NCI-H187 treated with DMSO at 0.1 percent for 48 hours (cell line): ENCODE measurements at places on chromosomes 7 and 10.
A peak's percentile ranks its signal among the peaks of the same experiment; 100 is the strongest.

DNA sequence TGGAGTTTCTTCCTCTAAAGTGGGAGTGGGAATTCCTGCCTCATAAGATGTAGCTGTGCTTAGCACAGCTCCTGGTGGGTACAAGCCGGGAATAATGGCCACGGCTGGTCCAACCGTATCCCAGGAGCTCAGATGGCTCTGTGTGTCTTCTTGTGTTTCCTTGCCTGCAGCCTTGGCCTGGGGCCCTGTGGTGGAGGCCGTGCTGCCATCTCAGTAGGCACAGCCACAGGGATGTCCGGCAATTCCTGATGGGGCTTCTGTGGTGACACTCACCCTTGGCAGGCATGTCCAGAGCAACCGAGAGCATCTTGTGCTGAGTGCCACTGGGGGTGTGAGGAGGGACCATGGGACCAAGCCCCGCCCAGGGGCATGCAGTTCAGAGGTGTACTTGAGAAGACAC lies 50.0 kb upstream of the AQP1 start:
- DNase-seq = no peak

DNA sequence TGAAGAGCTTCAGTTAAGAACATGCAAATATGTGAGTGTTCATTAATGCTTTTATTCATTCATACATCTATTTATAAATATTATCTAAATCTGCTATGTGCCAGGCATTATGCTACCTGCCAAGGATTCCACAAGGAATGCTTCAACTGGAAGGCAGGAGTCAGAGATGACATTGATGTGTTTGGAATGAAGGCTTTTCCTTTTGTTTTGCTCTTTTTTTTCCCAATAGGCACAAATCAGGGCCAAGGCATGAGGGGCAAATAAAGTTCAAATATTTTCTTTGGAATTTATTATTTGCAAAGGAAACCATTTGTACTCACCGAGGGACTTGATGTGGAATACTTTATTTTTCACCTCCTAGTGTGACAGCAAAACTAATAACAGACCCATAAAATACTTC lies 530.3 kb downstream of the ARL4A start:
- DNase-seq = no peak

DNA sequence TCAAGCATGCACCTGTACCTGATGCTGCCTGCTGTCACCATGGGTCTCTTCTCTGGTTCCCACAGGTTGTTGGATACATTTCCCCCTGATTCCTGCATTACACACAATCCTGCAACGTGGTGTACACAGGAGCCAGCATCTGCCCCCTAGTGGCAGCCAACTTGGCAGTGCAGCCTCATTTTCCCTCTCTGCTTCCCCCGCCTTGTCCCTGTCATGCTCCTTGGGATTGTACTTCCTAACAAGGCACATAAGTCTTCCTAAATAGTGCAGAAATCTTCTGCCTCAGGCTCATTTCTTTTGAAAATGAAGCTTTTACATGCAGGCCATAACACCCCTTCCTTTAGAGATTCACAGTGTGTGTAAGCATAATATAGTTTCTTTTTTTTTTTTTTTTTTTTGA lies 387.5 kb downstream of the CCSER2 start:
- no peak for DNase-seq

DNA sequence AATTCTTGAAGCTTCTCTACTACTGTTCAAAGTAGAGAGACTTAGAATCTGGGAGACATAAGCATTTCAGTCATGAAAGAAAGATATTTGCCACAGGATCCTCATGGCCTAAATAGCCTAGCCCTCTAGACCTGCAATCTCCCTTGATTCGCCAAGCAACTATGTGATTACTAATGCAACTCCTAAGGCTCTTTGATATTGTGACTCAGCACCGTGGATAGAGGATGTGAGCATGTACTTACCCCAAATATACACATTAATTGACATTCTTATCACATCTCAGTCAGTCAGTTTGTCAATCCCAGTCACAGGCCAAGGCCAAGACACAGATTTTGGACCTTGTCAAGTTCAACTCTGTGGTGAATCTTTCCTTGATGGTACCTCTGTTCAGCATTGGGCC lies 42.6 kb downstream of the GPR37 start:
- DNase-seq = no peak

DNA sequence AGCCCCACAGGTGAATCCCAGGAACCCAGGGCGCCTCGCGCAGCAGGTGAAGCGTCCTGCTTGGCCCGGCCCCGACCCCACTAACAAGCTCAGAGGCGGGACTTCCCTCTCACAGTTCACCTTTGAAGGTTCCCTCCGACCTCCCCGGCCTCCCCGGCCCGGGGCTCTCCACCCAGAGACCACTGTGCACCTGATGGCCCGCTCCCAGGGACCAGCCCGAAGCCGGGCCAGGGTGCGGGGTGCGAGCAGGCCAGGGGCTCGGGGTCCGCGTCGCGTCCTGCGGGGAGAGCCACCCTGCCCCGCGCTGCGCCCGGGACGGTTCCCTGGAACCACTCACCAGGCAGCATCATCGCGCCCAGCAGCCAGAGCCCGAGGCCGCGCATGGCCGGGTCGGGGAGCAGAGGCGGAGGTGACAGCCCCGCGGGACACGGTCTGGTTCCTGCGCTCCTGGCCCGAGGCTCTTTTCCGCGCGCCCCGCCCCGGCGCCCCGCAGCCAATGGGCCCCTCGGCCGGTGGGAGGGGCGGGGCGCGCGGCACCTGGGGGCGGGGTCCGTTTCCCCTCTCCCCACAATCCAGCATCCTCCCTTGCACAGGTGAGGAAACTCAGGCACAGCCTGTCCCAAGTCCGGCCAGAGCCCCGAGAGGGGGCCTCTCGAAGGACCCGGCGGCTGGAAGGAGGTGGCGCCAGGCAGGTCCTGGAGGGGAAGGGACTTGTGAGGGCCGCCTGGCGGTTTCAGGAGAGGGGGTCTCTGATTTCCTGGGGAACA lies at the start of gene ADAM8:
Gene ADAM8, minus strand, starts transcription at position 434 of the 767 bp plus-strand sequence. Its CDS starts 51 bp downstream, at position 383.
- DNase-seq = no peak

- no peak for DNase-seq
These were observed 126.6 kb upstream of the RAB11FIP2 start for GRCh38 chr10:118173296-118173695.

- DNase-seq = no peak
These were observed 308.0 kb upstream of the TEX47 start for GRCh38 chr7:89103564-89103963.

GRCh38 chr7:19701471-19701870 lies 7.4 kb downstream of the POLR1F start:
- DNase-seq = no peak

- no peak for DNase-seq
These were observed 82.7 kb upstream of the ADAM12 start for GRCh38 chr10:126470991-126471390.

DNA sequence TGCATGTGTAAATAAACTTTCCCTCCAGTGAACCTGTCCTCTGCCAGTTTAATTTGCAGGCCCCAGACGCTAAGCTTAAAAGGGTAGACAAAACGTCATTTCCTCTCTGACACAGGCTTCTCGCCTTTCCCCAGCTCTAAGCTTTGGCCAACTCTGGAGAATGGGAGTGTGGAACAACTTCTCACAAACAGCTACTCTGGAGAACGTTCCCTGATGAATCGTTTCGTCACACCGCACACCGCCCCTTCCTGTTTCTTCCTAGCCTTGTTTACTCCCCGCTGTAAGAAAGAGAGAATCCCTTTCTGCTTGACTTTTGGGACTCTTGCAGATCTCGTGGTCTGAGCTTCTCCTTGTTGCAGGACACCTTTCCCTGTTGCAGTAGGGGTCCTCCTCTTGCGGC lies 564.2 kb downstream of the TCERG1L start:
- no peak for DNase-seq

DNA sequence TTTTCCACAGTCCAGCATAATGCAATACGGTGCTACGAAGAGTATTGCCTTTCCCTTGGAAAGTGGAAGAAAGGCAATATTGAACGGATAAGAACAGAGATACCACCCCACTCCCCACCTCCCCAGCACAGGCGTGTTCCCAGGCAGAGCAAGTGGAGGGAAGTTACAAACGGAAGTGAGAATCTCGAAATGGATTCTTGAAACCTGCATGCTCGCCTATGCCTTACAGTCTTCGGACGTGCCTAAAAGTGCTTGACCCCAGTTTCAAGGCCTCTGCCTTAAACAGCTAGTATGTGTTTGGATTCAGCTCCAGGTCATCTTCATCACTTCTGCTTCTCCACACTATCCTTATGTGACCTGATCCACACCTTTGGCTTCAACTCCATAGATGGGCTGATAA lies 35.0 kb upstream of the USP6NL start:
- DNase-seq = no peak

DNA sequence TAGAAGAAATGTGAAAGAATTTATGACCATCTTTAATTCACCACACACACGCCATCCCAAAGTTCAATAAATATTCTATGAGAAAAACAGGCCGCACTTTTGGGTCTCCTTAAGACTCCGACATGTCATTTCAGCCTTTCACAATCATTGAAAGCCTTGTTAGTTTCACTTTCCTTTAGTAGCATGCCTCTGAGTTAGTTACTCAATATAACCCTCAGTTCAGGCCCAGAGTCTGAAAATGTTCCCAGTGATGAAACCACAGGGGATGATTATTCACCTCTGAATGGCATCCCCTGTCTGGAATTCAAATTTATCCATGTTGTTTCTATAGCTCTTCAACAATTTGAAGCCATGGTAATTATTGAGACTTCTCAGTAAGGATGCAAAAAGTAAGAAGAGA lies 278.1 kb upstream of the NRP1 start:
- no peak for DNase-seq

DNA sequence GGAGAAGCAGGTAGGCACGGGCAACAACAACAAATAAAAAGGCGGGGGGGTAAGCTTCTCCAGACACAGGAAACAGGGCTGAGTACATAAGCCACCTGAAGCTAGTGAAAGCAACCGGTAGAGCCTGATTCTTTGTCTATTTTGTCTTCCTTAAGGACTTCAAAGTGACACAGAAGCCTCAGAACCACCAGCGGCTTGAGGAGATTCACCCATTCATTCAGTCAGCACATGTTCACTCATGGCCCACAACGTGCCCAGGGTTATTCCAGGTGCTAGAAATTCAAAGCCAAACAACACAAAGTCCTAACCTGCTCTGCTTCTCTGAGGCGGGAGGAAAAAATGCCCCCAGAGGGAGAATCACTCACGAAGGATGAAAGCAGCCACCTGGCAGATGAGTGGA lies 69.3 kb upstream of the C7orf33 start:
- DNase-seq = no peak

GRCh38 chr10:63986536-63986935 lies 465.3 kb downstream of the REEP3 start:
- no peak for DNase-seq

DNA sequence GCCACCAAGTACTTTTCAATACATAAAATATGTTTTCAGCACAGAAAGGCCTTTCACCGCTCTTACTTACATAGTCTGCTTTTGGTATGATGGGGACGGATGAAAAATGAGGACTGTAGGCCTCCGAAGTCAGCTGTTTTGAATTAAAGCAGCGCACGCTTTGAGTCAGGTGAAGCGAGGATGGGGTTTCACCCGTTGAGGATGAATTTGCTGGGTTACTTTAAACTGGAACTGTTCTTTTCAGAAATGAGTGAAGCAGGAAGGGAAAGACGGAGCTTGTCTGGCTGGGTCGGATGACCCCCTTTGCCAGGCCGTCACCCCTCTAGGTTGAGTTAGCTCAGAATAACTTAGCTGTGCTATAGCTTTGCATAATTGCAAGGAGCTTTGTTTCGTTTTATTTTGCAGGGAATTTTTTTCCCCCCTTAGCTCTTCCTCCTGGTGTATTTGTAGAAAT lies 40.0 kb downstream of the CUX1 start:
- no peak for DNase-seq

DNA sequence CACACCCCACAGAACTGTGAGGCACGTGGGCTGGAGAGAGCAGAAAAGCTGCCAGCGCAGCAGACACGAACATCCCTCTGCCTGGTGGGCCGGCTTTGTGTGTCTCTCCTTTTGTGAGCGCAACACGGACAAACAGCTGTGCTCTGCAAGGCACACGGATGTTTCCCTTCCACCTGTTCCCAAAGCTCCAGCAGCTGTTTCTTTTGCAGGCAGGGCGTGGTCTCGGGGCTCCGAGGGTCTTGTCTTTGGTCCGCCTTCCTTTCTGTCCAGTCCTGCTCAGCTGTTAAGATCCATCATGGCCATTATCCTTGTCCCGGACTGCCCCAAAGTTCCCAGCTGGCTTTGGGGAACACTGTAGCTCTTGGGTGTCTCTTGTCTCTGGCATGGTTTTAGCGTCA lies 32.7 kb upstream of the SH2B2 start:
- DNase-seq = no peak

DNA sequence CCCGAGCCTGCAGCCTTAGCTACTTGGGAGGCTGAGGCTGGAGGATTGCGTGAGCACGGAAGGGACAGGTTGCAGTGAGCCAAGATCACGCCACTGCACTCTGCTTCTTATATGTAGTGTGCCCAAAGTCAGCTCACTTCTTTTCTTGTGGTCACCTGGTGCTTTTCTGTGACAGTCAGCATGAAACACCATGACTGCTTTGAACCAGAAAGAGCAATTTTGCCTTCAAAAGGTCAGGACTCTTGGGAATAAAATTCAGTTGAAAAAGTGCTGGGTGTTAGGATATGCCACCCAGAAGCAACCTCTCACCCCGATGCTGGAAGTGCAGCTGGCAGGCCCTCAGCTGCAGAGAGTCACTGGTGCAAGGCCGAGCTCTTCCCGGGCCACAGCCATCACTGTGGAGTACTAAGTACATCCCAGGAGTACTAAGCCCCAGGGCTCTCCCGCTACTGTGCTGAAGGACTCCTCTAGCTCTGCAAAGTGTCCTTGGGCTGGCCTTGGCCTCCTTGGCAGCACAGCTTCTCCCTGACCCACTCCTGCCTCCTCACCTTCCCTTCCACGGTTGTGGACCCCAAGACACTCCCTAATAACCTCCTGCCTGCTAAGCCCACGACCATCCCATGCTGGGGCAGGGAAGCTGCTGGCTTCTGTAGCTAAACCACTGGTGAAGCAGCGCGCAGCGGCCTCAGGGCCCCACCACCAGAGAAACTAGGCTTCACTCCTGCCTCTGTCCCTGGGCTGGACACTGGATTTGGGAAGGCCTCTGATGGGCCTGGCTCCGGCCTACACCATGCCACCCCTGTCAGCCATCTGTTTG lies 17.6 kb upstream of the GDI2 start:
- DNase-seq = no peak

DNA sequence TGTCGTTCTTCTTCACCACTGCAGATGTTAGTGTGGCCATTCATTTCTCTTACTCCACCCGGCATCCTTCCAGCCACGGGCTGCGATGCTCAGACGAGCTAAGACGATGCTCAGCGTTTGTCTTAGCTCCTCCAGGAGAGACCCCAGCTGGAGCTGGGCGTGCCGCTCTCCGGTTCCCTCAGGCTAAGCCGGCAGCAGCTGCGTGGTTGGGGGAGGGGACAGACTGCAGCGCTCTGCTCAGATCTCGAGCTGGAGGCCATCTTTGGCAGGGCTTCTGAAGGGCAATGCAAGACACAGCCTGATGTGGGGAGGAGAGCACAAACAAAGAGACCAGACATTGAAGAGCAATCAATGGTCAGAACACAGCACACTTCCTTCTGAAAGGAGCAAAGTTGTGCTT lies 4.8 kb downstream of the INA start:
- peak; percentile 30 for DNase-seq

GRCh38 chr7:79199266-79199665 lies 254.2 kb downstream of the MAGI2 start:
- no peak for DNase-seq
